Astrocyte (in vitro differentiated cells and primary cell): ENCODE measurements at places on chromosomes 12 and 14.

DNA sequence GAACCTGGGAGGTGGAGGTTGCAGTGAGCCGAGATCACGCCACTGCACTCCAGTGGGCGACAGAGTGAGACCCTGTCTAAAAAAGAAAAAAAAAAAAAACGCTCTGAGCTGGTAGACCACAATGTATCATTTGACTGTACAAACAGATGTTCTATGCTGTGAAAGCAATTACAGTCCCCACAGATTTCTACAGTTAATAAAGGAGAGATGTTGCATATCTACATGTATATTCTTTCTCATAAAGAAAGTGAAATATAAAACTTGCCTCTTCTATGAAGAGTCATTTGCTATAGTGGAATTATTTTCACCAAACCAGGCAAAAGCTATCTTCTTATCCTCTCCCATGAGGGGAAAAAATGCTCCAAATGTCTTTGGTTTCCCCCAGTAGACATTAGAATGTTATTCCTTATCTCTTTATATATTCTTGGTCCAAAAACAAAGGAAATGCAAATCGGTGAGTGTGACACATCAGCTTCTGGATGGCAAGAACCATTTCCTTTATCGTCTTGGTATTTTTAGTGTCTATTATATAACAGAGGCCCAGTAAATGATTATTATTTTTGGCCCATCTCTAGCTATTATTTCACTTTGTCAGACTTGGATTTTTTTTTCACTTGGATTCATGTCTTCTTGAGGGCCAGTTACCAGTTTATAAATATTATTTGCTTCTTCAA is 230.4 kb downstream of the SSPN start:
- DNase-seq: peak; percentile 89

DNA sequence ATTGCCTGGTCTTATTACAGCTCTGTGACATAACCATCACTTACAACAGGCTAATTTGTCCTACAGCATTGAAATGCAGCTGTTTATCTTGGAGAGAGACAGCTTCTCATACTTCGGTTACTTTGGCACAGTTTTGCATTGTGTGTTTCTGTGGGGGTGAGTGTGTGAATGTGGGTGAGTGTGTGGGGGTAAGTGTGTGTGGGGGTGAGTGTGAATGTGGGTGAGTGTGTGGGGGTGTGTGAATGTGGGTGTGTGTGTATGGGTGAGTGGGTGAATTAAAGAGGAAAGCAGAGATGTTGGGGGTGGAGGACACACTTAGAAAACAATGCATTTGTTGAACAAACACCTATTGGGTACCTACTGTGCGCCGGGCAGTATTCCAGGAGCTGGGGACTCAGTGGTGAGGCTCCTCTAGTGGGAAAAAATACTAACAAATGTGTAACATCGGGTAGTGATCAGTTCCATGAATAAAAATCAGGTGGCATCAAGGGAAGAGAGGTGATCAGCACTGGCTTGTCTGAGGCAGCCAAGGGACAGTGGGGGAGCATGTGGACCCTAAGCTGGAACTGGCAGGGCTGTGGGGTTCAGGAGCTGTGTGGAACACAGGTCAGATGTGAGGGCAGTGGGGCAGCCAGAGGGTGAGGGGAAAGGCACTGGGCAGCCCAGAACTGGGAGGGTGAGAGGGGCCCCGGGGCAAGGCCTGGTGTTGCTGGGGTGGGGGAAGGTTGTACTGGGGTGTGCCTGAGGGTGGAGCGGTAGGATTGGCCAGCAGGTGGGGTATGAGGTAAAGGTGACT is 44.1 kb upstream of the AMN start:
- DNase-seq: no peak

- DNase-seq: peak; percentile 46
These were observed 11.3 kb upstream of the USP15 start for GRCh38 chr12:62248873-62249272.

GRCh38 chr12:13817131-13817530 is 164.3 kb downstream of the GRIN2B start:
- no peak for DNase-seq

DNA sequence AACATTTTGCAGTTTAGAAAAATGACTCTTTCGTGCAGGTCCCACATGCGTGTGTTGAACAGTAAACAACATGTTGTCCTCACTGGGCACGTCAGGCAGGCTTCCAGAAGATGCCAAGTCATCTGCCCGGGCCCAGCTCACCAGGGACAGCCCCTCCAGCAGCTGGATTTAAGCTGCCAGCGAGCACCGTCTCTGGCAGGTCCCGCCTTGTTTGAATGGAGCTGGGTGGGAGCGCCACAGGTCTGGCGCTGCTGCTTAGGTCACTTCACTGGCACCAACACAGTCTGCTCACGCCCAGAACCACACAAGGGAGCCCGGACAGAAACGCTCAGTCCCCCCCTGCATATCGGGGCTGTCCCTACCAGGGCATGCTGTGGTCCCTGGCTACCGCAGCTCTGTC is 33.1 kb upstream of the MMP17 start:
- no peak for DNase-seq

- peak; percentile 63 for DNase-seq
These were observed 12.5 kb upstream of the FOXN3 start for GRCh38 chr14:89429199-89430181.

DNA sequence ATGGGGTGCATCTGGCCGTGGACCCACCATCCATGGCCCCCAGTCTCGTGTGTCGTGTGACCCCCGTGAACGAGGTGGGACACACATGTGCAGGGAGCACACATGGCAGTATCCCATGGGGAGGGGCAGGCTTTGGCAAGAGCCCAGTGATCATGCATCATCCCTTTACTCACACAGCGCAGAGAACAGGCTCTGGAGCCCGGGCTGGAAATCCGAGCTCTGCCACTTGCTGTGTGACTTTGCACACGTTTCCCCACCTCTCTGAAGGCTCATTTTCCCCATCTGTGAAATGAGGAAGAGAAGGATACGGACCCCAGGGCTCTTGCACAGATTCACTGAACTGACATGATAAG is 119.9 kb downstream of the PHETA1 start:
- DNase-seq: no peak

GRCh38 chr12:59066445-59066844 is 146.1 kb upstream of the LRIG3 start:
- peak; percentile 91 for DNase-seq

GRCh38 chr14:101082036-101082435 is 178.5 kb upstream of the RTL1 start:
- DNase-seq: no peak

- no peak for DNase-seq
These were observed 171.5 kb downstream of the ANO2 start for GRCh38 chr12:5773550-5773949.

DNA sequence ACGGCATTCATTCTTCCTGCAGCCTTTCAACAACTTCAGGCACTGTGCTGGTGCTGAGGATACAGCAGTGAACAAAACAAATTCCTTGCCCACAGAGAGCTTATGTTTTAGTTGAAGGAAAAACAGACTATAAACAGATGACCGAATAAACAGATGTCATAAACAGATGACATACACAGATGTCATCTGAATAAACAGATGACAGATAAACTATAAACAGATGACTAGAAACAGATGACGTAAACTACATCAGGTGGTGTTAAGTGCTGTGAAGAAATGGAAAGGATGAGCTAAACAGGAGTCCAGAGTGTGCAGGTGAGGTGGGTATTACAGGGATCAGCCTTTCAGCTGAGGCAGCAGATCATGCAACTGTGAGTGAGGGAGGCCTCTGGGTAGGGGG is 80.9 kb downstream of the FAR2 start:
- no peak for DNase-seq

GRCh38 chr14:55440385-55440784 is at the start of gene TBPL2:
TSS of gene TBPL2 (minus strand) at chr14:55440616. CDS start at chr14:55440449, 167 bp downstream.
- no peak for DNase-seq

- DNase-seq: no peak
These were observed 479.2 kb upstream of the RGS6 start for GRCh38 chr14:71452987-71453386.

GRCh38 chr12:4431866-4432265 is 13.7 kb downstream of the FGF6 start:
- DNase-seq: no peak

DNA sequence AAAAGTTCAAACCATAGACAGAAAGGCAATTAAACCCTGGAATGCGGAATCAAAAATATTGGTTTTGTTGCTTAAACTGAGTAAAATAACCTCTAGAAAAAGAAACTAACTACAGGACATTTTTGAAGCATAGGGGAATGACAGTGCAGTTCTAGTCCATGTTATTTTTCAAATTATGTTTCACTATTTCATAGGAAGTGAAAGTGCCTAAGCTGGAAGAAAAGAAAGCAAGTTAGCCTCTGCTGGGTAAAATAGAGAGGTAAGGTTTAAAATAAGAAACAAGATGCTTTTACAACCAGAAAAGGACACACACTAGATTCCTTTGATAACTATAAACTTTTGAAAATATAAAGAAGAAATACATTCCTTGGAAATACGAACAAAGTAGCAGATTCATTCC is 1.1 kb downstream of the CLECL1 start:
- DNase-seq: no peak

DNA sequence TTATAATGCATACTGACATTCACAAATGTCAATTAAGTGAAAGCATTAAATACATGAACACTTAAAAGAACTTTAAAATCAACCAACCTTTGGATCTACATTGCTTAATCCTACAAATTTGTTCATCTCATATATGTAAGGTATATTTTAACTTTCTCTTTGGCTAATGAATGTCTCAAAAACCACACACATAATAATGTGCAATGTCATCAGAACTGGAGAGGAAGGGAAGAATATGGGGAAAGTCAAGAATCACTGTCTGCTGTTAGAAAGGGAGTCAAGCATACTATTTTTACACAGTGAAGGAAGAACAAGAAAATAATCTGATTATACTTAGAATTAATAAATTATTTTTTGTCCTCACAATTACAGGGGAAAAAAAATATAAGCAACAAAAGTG is 4.9 kb downstream of the GMFB start:
- no peak for DNase-seq

GRCh38 chr12:88985011-88985410 is 367.3 kb downstream of the DUSP6 start:
- peak; percentile 15 for DNase-seq

- DNase-seq: peak; percentile 36
These were observed 12.8 kb downstream of the MEG3 start for GRCh38 chr14:100838493-100839314.

DNA sequence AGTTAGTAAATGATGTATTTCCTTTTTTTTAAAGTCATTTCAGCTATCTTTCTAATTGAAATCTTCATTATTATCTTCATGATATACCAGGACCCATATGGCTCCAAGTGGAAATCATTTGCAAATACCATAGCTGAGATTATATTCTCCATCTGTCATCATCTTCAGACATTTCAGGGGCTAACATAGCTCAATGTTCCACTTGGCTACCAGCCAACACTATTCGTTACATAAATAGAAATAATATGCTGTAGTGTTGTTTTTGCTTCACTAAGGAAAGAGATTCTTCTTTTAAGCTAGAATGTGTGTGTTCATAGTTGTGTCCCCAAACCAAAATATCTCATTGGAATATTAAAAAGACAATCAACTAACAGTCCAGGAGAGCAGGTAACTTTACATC is 225.1 kb downstream of the DIO2 start:
- DNase-seq: no peak

DNA sequence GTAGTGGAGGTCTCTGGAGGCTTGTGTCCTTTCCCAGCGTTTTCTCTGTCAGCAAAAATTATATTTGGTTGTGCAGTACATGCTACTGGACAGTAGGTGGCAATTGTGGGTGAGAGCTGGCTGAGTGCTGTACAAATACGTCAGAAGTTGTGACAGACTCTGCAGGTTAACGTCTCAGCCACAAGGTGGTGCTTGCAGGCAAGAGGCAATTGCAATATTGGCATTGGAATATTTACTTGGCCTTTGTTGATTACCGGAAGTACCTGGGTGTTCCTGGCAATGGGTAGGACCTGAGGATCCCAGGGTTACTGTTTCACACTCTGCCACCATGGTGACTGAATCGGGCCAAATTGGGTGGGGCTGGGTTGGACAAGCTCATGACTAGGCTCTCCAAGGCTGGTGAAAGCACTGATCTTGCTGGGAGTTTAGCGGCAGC is 333.9 kb upstream of the LMO3 start:
- DNase-seq: peak; percentile 66

- DNase-seq: peak; percentile 54
These were observed 449.1 kb downstream of the RAD51B start for GRCh38 chr14:68268719-68269118.

DNA sequence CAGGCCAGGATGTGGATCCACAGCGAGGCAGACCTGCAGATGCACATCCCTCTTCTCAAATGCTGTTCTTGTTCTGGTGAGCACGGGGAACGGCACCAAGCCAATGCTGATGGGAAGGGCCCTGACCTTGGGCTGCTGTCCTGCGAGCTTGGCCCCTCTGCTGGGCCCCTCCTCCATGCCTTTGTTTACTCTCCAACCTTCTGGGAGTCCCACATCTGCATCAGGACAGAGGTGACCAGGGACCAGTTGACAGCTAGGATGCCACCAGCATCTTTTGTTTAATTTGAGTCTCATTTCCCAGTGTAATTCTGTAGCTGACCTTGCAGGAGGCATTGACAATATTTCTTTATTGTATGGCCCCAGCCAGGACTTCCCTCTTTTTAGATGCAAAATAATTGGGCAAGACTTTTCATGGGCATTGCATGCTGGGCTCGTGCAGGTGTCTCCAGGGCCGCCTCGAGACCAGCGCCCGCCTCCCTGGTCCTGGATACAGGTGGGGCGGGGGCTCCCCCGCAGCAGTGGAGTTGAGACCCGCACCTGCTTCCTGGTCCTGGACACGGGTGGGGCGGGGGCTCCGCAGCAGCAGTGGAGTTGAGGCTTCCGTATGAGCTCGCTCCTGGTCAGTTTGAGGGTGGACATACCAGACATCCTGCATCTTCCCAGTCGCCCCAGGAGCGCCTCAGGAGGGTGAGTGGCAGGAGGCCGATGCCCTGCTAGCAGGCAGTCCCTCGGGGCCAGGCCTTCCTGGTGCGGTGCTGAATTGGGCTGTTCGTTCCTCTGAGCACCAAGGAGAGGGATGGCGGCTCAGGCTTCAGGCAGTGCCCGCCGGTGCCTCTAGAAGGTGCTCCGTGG is 11.4 kb downstream of the PACS2 start:
- DNase-seq: no peak

DNA sequence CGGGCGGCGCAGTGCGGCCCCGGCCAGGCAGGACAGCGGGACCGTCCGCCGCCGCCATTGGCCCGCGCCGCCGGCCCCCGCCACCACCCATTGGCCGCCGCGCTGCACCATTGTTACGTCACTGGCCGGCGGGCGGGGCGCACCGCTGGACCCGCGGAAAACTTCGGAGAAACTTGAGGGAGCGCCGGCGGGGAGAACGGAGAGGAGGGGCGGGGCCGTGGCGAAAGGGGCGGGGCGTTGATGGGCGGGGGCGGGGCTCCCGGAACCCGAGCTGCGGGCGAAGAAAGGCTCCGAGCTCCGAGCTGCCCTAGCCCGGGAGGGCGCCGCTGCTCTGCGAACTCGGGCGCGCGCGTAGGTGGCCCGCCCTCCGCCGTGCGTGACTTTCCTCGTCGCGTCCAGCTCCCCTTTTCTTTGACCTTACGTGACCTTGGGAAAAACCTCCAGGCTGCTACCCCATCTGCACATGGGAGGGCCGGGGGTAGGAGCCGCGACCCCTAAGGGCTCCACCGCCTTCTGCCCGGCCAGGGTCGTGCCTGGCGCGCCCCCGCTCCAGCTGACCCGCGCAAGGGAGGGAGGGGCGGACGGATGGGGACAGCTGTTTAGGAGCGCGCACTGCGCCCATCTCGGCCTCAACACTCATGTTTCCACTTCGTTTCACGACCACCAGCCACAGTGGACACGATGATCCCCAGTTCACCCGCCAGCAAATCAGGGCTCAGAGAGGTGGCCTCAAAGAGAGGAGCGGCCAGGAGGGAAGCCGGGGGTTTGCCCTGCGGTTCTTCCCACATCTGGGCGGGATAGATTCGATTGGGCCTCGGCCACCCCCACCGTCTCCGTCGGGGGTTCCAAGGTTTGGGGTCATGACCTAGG is at the start of gene ANKRD9:
Gene ANKRD9 (minus strand): TSS at position 31 of the 870 bp plus-strand sequence. CDS start 1,887 bp downstream, outside the sequence.
- DNase-seq: peak; percentile 73
